ENCODE measurements at places on chromosomes 3 and 15.
A peak's percentile ranks its signal among the peaks of the same experiment; 100 is the strongest.

DNA sequence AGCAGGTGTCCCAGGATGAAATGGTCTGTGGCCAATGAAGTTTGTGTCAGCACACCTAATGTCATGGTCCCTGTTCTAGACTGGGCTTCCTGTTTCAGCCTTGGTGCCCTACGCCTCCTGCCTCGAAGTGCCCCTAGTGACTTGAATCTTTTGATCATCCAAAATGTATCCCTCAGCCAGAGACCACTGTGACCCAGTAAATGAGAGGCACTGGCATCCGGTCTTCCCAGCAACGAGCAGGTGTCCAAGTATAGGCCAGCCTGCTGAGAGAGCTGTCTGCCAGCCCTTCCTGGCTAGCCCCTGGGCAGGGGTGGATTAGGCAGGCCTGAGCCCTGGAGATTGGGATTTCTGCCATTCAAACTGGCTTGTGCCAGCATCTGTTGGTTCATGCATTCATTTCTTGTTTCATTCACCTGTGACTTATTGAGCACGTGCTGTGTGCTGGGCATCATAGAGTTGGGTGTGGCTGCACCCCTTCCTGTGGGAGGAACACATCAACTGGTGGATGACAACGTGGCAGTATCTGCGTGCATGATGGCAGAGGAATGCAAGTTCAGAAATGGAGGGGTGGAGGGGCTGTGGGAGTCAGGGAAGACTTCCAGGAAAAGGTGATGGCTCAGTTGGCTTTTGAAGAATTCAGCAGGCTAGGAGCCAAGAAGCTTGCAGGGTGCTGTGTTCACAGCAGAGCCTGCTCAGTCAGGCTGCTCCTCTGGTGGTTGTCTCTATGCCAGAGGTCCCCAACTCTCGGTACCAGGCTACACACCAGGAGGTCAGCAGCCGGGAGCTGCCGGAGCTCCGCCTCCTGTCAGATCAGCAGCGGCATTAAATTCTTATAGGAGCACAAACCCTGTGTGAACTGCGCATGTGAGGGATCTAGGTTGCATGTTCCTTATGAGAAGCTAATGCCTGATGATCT, 21.6 kb downstream of the ESYT3 start:
- no peak for DNase-seq

GRCh38 chr15:95581595-95581994, 748.9 kb upstream of the NR2F2 start:
- no peak for DNase-seq

- peak; percentile 10 for DNase-seq
These were observed 70.7 kb downstream of the XXYLT1 start for GRCh38 chr3:195200010-195200822.

- no peak for DNase-seq
These were observed 22.2 kb downstream of the SMAD3 start for GRCh38 chr15:67087507-67088172.

DNA sequence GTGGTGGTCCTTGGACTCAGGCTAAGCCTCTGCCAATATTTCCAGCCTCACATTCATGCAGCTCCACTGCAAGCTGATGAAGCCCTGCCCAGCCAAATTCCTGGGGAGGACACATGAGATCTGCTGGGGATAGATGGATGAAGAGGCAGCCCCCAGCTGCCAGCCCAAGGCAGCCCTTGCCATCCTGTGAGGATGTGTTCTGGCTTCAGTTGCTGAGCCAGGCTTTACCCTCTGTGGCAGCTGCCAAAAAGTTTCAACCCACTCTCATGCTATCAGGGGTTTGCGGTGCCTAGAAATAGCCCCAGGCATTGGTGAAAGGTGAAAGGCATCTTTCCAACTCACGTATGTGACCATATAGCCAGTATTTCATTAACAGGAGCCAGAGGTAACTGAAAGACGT, 37.6 kb downstream of the C2CD4A start:
- DNase-seq = no peak

DNA sequence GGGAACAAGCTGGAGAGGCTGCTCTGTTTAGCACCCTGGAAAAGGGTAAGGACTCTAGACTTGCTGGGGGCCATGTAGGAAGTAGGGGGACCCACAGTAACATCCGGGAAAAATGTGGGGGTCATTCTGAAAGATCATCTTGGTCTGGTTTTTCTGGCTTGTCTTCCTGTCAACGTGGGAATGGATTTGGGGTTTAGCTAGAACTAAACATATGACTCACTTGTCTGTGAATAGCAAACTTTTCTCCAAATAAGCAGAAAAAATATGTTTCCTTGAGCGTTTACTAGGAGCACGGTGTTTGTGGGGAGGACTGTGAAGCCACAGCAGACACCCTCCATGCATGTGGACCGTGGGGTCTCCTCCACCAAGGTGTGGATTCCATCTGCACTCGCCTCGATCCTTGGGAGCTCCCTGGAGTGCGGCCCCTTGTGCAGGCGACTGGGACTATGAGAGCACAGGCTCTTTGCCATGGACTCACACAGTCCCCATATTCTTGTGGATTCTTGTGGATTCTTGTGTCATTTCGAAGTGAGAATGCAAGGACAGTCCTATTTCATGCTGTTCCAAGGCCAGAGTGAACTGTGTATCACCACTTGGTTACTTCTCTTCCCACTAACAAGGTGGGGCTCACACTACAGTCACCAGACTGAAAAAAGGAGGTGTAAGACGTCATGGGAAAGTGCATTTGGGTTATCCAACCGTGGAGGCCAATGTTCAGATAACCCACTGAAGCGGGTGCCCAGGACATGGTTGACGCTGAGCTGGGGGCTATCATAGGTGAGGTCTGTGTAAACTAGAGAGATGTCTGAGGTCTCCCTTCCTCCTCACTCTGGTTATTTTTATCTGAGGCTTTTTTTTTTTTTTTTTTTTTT, 25.5 kb downstream of the PGPEP1L start:
- DNase-seq = no peak

- no peak for DNase-seq
These were observed 572.0 kb upstream of the TGFBR2 start for GRCh38 chr3:30034246-30034991.

DNA sequence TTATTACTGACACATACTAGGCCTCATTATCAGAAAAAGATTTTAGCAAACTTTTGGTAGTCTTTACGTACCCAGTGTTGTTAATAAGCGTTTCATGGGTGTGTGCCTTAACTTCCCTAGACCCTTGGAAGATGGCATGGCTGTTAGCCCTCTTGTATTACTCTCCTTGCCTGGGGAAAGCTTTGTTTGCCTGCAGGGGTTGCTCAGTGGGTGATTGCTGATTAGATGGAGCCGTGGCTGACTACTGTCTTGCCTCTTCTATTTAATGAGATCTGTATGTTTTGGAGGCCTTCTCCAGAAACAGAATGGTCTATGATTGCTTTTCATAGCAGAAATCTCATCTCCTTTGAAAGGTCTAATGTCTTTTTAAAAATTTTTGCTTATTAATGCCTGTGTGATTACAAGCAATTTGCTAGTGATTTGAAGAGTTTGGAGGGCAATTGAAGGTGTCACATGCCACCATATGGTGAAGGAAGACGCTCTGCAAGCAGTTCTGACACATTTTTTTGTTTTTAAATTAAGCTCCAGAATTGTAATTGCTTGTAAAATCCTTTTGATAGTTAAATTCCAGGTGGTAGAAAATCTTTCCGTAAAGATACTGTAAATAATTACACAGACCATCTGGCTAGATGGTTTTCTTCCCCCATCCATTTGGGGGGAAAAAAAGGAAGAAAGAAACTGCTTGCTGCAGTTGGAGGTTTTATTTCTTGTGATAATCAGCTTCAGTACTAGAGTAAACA, 11.4 kb upstream of the C3orf20 start:
- no peak for DNase-seq

DNA sequence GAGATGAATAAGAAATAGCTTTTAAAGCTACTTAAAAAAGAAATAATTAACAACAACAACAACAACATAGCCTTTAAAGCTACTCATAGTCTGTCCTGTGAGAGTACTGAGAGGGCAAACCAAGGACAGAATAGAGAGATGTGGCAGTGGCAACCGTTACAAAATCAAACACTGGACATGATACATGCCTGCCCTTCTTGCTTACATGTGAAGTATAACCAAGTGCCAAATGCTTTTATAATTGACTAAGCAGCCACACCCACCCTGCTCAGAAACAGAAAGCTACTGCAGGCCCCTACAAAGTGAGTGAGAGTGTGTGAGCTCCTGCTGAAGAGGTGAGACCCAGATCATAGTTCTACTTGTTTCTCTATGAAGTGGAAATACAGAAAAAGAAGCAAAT, 38.4 kb downstream of the NDUFB4 start:
- no peak for DNase-seq

DNA sequence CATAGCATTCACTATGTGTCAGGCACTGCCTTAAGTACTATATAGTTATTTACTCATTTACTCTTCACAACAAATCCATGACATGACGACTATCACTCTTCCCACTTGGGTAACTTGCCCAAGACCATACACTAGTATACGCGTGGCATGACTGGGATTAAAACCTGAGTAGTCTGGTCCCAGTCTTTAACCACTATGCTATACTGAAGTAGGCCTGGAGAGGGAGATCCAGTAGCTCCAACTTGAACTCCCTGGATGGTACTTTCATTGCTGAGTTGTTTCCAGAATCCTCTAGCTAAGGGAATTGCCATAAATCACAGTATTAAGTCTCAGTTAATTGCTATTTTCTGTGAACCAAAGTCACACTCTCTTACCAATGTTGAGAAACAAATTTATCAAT, 116.2 kb upstream of the LSAMP start:
- DNase-seq = no peak

DNA sequence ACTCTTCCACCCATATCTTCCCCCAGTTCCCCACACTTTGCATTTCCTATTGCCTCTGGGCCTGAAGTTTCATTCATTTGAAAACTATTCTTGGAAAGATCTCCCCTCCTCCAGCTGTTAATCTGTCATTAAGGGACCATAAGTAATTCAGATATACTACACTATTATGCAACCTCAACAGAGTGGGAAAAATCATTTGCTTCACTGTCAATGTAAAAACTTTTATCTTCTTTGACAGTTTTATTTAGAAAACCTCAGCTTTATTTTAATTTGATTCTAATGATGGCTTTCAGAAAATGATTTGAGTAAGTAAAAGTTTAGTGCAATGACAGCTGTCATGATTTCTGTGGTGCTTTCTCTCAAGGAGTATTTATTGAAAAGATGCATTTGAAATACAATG, 435.3 kb upstream of the KCNMB2 start:
- DNase-seq = no peak

- DNase-seq = no peak
These were observed 2.2 kb downstream of the THBS1 start for GRCh38 chr15:39582977-39583595.

GRCh38 chr3:12143949-12144504, 14.7 kb downstream of the TIMP4 start:
- DNase-seq = no peak

DNA sequence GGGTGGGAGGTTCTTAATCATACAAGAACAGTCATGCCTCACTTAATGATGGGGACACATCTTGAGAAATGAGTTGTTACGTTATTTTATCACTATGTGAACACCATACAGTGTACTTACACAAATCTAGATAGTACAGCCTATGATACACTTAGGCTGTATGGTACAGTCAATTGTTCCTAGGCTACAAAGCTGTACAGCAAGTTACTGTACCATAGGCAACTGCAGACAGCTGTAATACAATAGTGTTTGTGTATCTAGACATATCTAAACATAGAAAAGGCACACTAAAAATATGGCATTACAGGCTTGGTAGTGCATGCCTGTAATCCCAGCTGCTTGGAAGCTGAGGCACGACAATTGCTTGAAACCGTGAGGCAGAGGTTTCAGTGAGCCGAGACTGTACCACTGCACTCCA, 55.7 kb upstream of the PLXND1 start:
- no peak for DNase-seq

DNA sequence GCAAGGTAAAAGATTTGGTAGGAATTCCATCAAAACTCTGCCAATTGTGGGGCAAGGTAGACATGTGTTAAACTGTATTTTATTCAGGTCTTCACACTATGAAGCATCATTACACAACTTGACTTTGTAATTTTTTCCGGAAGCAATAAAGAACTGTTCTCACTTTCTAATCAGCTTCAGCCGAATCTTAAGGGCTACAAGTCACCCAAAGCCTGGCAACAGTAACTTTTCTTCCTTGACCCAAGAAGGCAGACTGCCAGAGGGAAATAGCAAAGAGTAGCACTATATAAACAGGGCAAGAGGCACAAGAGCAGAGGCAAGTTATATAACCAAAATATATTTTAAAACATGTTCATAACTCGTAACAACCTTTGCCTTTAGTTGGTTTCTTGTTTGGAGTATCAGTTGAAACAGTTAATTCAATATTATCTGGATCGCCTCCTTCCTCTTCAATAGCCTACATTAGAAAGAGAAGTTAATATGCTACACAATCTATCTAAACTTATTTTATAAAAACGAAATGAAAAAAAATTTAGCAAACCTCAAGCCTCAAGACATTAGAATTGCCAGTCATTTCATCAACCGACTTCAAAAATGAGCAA, 1.4 kb downstream of the SLTM start:
- peak; percentile 43 for DNase-seq

DNA sequence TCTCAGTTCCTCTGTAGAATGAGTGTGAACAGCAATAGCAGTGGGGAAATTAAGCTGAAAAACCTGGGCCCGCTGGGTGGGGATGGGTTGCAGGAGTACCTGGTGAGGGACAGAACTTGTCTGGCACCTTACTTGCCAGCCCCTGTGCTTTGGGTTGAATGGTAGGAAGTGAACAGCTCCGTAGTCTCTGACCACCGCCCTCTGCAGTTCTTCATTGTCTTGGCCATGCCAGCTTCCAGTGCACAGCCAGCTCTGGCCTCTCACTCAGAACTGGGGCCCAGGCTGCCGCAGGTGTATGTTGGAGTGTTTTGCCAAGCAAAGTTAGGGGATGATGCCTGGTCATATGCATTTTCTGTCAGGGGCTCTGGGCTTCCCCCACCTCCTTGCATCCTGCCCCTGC, 14.0 kb upstream of the CHST14 start:
- no peak for DNase-seq

GRCh38 chr15:74339371-74339770, 28.1 kb downstream of the CYP11A1 start:
- no peak for DNase-seq

- no peak for DNase-seq
These were observed 116.1 kb upstream of the PLXND1 start for GRCh38 chr3:129722527-129722926.

DNA sequence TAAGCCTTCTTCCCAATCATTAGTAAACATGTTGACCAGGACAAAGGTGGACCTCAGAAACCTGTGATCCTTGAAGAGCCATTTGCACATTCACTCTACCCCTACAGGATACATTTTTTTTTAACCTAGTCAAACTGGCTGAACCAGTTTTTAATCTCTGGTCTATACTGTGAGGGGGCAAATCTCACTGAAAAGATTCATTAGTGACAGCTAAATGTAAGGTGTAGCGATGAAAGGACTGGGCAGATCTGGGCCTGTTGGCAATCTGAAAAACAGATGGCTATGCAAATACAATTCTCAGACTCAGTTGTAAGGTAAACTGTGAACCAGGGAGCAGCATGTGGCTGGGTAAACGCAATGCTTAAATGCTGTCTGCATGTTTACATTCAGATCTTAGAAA, 75.6 kb upstream of the SNTN start:
- no peak for DNase-seq

GRCh38 chr3:187741403-187742350, 3.6 kb downstream of the BCL6 start:
- DNase-seq = peak; percentile 81

Measured in pancreas (tissue), 10 donors.